ENCODE measurements at places on chromosomes 3 and 15.

DNA sequence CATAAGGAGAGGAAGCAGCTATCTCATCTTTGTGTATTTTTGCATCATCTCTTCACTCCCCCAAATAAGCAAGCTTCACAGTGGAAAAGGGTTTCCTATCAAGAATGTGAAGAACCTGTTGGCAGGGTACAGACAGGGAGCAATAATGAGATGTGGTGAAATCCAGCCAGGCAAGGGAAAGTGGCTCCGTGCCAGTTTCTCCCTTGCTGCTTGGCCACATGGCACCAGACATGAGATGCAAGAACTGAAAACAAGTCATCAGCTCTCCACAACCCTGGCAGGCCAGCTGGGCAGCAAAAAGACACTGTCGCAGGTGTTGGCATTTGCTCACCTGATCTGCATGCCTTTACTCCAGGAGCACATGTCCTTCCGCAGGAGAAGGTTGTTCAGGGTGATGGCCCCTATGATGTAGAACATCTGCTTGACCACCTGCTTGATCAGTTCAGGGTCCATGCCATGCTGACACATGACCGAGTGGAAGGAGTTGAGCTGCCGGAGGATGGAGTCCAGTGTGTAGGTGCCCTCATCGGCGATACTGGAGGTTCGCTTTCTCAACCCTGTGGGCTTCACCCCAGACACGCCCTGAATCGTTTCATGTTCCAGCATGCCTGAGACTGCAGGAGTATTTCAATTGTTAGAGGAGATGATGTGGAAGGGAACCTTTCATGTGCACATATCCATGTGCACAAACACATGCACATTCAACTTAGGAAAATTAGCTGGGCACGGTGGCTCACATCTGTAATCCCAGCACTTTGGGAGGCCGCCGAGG lies 23.3 kb upstream of the MYO5C start:
- DNase-seq: no peak

GRCh38 chr3:64443546-64444381 lies 218.5 kb upstream of the PRICKLE2 start:
- DNase-seq: no peak

- no peak for DNase-seq
Observed at GRCh38 chr3:192253138-192253887, 474.0 kb downstream of the FGF12 start.

GRCh38 chr3:120264963-120265362 lies 20.1 kb downstream of the GPR156 start:
- no peak for DNase-seq

GRCh38 chr15:39317225-39317624 lies 263.7 kb upstream of the THBS1 start:
- DNase-seq: no peak

GRCh38 chr3:98246142-98246541 lies 17.9 kb upstream of the OR5H6 start:
- DNase-seq: no peak

- DNase-seq: no peak
Observed at GRCh38 chr3:72912532-72912931, 24.7 kb downstream of the GXYLT2 start.

DNA sequence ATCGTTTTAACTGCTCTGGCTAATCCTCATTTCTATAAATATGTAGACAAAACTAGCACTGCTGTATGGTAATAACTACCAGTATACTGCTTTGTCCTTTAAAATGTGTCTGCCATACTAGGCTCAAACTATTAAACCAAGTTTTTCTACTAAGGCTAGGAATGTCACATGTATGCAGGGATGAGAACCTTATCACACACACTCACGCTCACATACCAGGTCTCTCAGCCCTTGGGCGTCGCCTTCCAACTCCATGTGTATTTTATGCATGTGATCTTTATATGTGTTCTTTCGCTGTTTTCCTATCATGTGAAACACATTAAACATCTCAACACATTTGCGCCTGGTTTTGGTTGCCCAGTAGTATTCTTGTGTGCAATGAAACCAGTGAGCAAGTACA lies 32.6 kb downstream of the ATP2C1 start:
- DNase-seq: no peak

DNA sequence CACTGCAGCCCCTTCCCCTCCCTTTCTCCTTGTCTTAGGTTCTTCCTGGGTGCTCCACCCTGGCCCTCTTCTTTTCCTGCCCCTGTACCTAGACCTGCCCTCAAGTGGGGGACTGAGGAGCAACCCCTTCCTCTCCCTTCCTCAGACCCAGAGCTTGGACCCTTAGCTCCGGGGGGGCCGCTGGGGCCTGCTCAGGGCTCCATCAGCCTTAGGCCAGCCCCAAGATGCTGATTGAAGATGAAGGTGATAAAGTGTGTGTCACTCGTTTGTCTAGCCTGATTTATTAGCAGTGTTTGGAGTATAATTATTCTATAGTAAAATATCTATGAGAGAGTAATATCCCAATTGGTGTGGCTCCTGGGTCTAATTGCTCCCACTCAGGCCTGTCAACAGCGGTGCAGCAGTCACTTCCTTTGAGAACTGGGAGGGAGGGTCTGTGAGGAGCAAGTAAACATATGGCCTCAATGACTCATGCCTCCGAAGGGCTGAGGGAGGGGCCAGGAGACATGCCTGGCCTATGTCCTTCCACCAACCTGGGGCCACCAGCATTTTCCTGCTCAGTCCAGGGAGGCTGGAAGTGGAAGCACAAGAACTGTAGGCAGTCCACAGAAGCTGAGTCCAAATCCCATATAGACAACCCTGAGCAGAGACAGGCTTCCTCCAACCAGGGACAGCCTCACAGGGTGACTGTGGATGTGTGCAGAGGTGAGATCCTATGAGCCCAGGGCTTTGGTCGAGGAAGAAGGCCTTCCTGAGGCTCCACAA lies 123.2 kb downstream of the DNAJB8 start:
- no peak for DNase-seq

GRCh38 chr3:155270485-155271342 lies 22.8 kb downstream of the STRIT1 start:
- DNase-seq: no peak

DNA sequence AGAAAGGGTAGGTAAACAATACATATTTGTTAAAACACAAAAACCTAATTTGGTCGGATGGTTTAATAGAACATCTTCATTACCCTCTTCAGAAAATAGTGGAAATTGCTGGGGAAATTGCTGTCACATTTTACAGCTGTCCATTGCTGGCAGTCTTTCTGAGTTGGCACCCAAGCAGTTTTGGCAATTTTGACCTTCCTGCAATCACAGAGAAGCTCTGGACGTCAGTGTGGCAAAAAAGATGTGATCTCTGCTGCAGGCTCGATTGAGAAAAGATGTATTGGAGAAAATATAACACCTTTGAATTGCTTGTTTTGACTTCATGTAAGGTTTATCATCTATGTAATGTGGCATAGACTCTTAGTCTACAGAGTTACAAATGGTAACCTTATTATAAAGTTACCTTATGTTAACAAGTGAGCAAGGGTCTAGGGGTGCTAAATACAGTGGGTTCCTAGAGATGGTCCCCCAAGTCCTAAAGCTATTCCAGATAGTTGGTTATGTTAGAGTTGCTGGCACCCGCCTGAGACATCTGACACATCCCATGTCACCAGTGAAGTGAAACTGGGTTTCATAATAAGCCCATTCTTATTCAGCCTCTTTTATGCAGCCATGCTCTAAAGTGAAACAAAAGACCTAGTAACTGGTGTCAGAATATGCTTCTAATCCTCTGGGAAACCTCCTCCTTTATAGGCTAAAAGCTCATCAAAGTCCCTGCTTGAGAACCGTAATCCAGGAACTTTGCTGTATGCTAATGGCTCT lies 14.0 kb downstream of the UBE2E1 start:
- no peak for DNase-seq

GRCh38 chr3:13865581-13865980 lies 14.3 kb downstream of the WNT7A start:
- DNase-seq: no peak

- peak; percentile 89 for DNase-seq
Observed at GRCh38 chr3:46913644-46914043, 36.1 kb downstream of the PTH1R start.

DNA sequence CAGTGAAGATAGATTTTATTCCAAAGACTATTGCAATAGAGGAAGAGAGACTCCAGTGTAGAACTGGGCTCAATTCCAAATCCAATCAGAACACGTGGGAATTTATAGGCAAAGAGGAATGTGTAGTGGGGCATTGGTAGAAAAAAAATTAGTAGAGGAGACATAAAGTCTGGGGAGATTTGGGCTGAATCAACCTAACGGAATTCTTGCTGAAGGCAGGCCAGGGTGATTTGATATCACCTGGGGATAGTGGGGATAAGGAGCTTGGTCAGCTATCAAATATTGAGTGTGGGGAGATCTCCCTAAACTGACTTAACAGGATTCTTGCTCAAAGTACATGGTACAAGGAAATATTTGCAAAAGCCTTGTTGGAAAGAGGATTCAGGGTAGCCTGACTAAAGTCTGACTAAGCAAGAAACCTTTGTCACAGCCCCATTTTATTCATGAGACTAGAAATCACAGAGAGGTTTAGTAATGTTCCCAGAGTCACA lies 29.6 kb downstream of the SST start:
- peak; percentile 49 for DNase-seq

DNA sequence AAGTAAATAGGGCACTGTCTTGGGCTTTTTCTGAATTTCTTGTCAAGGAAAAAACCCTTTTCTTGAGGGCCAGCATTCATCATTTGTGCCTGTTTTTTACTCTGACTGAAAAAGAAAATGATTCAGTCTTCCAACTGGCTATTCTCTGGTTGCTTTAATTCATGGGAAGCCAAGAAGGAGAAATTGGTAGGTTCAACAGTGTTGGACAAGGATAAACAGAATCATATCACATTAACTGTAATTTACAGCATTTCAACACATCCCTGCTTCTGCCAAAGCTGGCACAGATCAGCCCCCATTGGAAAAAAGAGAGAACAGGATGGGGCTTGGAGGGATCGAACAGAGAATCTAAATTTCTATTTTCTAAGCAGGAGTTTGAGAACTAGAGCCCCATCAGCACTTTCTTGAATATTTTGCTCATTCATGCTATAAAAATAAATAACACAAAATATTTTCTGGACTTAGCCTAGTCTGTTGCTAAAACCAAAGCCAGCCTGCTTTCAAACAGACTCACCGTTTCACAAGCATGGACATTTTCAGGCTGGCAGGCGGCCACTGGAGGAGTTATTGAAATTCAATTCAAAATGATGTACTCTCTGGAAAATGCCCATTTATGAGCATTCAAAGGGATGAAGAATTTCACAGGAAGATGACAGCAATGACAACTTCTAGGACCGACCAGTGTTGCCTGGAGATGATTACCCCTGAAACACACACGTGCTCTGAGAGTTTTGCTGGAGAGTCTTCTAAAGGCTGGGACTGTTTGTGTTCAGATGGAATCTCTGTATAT lies 181.2 kb downstream of the WNT5A start:
- DNase-seq: no peak

DNA sequence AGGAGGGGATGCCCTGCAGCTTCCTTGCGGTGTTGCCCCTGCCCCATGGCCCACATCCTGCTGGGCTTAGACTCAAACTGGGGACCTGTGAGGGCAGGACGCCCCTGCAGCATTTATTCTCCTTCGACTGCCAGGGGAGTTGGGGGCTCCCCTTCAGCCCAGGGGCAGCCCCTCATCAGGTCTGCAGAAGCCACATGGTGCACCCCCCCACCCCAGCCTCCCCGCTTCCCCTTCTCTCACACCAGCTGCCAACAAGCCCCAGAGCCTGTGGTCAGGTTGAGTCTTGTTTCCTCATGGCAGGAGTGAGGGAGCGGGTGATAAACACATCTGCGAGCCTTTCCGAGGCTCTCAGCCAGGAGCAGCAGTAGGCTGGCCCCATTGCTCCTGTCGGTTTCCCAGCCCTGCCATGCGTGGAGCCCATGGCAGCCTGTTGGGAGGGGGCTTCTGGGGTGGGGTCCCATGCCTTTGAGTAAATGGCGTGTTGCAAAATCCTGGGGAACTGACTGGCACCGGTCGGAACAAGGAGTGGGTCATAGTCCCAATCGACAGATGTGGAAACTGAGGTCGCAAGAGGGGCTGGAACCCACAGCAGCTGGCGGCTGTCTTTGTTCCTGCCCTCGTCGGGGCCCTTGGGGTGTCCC lies 27.8 kb downstream of the WNT7A start:
- no peak for DNase-seq

- no peak for DNase-seq
Observed at GRCh38 chr3:119647171-119647570, 13.2 kb downstream of the POPDC2 start.

DNA sequence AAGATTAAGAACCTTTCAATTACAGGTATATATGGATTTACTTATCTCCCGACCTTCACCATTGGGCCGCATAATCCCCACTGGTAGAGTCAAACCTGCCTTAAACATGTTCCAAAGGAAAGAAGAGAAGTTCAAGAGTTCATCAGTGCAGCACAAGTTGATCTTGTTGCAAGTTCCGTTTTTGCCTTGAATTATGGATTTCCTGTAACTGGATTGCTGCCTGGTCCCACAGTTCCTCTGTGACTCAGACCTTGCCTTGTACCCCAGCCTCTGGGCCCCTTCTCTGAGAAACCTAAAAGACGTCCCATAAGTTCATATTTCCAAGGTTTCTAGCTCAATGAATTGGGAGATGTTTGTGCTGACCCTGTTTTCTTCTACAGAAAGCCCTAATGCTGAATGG lies 112.5 kb upstream of the THBS1 start:
- DNase-seq: no peak

DNA sequence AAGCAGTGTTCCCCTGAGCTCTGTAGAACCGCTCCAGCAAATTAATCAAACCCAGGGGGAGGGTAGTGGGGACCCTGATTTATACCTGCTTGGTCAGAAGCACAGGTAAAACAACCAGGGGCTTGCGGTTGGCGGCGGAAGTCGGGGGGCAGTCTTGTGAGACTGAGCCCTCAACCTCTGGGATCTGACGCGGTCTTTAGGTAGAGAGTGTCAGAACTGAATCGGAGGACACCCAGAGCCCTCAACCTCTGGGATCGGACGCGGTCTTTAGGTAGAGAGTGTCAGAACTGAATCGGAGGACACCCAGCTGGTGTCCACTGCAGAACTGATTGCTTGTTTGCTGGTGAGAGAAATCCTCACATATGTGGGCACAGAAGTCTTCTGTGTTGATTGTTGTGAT lies 12.9 kb upstream of the PAQR5 start:
- DNase-seq: no peak

DNA sequence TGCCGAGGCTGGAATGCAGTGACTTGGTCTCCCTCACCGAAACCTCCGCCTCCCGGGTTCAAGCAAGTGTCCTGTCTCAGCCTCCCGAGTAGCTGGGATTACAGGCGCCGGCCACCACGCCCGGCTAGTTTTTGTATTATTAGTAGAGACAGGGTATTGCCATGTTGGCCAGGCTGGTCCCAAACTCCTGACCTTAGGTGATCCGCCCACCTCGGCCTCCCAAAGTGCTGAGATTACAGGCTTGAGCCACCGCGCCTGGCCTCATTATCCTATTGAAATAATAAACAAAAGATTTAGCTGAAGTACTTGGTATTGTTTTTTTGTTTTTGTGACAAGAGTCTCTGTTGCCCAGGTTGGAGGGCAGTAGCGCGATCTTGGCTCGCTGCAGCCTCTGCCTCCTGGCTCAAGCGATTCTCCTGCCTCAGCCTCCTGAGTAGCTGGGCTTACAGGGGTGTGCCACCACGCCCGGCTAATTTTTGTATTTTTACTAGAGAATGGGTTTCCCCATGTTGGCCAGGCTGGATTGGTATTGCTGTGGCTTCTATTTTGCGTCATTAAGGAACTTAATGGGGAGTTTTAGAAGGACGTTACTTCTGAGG lies 1.5 kb downstream of the RPL35A start:
- DNase-seq: no peak

Measured in NCI-H1105 treated with DMSO at 0.1 percent for 48 hours (cell line).